AG04449 (cell line): ENCODE measurements at places on chromosomes 16 and 17.

DNA sequence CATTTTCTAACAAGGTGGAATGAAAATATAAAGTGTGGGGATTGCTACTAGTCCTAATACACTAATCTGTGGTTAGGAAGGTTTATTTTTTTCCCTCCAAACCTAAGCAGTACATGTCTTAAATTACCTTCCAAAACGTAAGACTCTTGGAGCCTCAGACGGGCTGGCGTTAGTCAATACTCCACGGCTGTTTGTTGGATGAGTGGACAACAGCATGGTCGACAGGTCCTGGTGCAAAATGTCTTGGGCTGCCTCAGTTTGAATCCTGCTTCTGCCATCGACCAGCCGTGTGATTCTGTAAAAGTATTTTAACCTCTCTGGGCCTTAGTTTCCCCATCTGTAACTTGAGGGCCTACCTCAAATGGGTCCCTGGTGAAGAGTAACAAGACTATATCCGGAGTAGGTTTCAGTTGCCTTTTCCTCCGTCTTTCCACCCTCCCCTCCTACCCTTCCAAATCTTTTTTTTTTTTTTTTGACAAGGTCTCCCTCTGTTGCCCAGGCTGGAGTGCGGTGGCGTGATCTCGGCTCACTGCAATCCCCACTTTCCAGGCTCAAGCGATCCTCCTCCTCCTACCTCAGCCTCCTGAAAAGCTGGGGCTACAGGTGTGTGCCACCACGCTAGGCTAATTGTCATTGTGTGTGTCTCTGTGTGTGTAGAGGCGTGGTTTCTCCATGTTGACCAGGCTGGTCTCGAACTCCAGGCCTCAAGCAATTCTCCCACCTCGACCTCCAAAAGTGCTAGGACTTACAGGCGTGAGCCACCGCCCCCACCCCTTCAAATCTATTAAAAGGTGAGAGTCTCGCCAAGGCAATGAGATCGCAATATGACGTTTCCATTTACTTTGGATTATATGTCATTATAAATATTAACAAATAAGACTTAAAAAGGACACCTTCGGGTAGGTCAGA lies 5.8 kb downstream of the SCGB1C2 start:
- DNase-seq: no peak

DNA sequence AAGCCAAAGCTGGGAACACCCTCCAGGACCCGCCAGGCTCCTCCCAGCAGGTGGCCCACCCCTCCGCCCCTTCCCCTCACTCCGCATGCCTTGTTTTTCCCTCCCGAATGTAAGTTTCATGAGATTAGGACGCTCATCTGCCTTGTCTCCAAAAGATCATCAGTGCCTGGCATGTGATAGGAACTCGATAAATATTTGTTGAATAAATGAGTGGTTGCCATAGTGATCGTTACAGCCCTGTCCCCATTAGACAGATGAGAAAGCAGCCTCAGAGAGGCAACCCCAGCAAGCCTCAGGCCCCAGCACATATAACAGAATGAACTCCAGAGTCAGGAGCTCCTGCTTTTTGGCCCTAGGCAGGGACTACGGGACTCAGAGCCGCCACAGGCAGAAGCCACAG lies 5.0 kb downstream of the CAMKK1 start:
- no peak for DNase-seq

- DNase-seq: no peak
Observed at GRCh38 chr17:82559566-82560251, 40.2 kb downstream of the FOXK2 start.

DNA sequence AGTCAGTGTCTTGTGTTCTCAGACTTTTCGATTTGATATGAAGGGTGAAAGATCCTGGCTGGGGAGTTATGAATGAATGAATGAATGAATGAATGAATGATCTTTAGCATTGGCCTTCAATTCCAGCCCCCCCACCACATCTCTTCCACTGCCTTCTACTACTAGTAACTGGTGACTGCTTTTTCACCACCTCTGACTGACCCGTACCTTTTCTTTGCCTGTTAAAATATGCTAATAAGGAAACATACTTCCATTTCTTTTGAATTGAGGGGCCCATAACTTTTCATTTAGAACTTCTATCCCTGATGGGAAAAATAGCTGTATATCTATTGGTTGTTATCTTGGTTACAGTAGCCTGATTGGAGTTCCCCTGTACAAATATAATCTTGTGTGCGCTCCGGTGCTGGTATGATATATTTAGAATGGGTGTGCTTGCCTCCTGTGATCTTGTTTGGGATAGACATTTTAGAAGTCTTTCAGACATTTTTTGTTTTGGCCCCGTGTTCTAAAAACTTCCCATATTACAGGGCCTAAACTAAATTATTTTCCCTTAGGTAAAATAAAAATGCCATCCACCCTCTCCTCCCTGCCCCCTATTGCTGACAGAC lies 3.4 kb downstream of the LYRM1 start:
- DNase-seq: no peak

DNA sequence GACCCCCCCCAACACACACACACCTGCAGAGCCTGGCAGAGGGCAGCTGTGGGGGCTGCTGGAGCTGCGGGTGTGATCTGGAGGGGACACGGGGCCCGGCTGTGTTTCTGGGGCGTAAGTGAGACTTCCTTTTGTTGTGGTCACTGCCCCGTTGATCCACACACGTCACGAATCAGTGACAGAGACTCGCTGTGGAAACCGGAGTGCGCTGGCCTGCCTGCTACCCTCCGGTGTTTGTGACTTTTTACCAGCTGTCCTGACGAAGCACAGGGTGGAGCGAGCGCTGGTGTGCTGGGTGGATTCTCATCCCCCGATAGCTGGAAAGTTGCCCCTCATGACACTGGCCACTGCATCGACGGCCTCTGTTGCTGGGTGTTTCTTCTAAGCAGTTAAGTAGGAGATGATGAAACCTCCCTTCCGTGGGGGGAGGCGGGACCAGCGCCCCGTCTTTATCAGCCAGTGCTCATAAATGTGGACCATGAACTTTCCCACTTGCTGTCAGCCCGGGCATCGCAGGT lies 2.3 kb downstream of the METRNL start:
- no peak for DNase-seq
